Choroid plexus epithelial cell (primary cell): ENCODE measurements at places on chromosomes 2 and 18.

GRCh38 chr2:184339966-184340365, 258.4 kb upstream of the ZNF804A start:
- peak; percentile 34 for DNase-seq

GRCh38 chr2:143950704-143951103, 569.2 kb downstream of the ZEB2 start:
- DNase-seq: no peak

DNA sequence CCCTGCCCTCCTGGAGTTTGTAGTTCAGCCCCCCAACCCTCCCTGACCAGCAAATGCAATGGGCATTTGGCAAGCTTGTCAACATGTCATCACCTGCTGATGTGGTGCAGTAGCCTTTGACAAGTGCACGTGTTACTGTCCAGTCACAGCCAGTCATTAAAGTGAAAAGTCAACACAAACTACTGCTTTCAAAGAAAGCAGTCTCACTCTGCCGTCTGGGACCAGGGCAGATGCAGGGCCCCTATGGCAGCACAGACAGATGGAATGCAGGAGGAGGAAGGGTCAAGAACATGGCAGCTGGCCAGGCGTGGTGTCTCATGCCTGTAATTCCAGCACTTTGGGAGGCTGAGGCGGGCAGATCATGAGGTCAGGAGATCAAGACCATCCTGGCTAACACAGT, 222.4 kb upstream of the OSR1 start:
- DNase-seq: peak; percentile 86

DNA sequence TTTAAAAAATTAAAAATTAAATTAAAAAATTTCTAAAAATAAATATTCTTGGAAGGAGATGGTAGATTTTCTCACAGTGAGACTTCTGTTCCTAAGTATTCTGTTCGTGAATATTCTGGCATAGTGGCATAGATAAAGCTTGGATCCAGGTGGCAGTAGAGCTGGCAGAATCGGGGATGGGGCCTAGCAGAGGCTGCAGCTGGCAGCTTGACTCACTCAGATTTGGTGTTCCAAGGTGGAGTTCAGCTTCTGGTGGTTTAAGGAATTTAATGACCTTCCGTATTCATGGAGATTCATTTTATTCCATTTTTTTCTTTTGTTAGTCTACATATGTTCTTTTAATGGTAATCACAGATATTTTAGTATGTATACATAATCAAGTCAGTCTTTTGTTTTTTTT, 19.9 kb downstream of the ARMC9 start:
- DNase-seq: no peak

DNA sequence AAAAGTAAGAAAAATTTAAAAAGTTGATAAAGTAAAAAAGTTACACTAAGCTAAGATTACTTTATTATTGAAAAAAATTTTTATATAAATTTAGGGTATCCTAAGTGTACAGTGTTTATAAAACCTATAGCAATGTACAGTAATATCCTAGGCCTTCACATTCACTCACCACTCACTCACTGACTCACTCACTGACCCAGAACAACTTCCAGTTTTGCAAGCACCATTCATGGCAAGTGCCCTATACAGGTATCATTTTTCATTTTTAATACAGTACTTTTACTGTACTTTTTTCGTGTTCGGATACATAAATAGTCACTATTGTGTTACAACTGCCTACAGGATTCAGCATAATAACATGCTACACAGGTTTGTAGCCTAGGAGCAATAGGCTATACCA, 8.9 kb upstream of the THUMPD2 start:
- no peak for DNase-seq

- peak; percentile 80 for DNase-seq
Measured at GRCh38 chr2:126655500-126656430, at the start of gene GYPC. GYPC (plus strand) TSS chr2:126656158; CDS start chr2:126656264, 106 bp downstream.

- peak; percentile 57 for DNase-seq
Measured at GRCh38 chr2:162591403-162592083, 247.0 kb downstream of the KCNH7 start.

DNA sequence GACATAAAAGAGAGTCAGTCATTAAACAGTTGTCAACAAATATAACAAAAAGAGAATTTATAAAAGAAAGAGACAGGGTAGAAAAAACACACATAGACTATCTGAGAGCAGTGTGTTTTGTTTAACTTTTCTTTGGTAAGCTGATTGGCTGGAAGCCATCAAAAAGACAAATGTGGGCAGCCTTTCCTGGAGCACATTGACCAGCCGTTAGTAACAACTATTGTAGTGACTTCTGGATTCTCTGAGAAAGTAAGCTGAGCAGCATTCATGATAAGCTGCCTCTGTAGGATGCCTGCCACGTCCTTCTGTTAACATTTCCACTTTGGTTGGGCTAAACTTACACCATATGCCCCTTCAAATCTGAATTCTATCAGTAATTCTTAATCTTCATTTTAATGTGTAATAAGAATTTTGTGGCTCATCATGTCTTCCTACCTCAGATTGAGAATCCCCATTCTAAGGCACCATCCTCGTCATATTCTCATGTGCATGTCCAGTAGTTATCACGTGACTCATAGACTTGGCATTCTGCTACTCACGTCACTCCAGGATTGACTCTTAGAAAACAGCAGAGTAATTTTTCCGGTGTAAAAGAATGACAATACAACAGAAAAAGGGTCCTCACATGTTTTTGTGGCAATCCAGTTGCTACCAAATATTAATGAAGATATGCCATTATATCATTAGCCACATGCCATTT, 43.4 kb upstream of the DNAJC10 start:
- peak; percentile 85 for DNase-seq

DNA sequence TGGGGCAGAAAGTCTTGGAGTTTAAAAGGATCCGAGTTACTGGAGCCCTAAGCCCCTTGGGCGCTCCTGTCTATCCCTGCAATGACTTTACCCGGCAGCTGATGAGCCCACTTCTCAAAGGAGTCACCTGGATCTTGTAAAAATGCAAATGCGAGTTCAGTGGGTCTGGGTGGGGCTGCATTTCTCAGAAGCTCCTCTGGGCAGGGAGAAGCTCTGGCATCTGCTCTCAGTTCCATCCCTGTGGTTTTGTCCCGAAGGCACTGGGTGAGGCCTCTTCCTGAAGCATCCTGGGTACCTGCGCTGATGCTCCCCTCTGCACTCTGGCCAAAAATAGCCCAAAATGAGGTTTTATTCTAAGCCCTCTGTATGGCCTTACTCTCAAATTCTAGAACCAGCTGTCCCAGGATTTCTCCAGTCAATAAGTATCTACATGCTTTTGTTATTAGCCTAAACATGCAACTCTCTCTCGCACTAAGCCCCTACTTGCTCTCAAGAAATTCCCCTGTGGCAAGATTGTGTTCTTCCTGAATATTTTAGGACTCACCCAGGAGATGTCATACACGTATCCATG, 167.8 kb upstream of the APCDD1 start:
- DNase-seq: no peak

DNA sequence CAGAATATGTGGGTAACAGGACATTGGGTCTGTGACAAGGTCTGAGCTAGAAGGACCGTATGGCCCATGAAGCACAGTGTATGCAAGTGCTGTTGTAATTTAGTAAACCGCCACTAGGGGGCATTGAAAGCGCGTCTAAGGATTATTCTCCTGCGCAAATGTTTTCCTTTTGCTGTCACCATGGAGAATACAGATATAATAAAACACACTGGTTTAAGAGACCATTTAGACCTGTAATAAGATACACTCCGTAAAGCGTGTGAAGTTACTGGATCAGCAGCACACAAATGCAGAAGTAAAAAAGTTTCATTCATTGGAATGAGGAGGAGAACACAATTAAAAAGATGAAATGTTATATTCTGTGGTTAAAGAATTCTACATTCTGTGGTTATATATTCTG, 272.4 kb downstream of the AGAP1 start:
- DNase-seq: peak; percentile 86

DNA sequence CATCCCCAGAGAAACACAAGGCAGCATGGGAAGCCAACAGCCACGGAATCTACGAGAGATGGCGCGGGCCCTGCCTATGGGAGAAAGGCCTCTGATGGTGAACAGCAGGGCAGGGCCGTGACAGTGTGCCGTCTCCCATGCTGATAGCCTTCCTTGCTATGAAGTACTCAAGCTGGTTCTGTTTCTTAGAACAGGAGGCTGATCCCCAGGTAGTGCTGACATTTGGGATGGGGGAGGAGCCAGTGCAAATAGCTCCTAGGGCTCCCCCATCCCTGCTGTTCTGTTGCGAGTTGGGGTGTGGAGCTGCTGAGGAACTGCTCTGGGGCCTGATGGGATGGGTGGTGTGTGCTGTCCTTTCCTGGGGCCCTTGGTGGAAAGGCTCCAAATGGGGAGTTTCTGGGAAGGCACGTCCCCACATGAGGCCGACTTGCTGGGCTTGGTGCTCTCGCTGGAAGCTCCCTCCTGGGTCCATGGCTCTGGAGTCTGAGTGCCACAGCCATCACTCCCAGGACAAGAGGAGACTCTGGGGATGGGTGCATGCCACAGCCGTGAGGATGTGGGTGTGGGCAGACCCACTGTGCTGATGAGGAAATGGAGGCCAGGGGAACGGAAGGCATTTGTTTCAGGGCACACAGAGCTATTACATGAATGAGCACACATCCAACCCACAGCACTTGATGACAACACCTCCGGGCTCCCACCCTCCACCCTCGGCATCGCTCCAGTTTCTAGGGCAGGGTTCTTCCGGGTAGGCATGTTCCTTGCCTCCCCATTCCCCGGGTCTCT, 246.8 kb downstream of the HDAC4 start:
- DNase-seq: no peak

DNA sequence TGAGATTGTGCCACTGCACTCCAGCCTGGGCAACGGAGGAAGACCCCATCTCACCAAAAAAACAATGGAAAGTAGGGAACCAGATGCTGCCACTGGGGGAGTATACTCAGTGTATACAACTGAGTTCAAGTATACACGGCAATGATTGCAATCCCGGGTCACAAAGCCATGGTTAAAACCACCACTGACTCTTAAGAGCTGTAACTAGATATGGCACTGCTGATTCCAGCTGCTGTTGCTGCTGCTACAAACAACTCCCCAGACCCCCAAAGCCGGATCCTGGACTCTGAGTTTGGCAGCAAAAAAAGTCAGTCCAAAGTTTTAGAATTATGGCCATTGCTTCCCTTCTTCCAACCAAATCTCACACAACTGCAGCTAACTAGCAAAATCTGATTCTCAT, 43.7 kb upstream of the COX7A2L start:
- DNase-seq: no peak

DNA sequence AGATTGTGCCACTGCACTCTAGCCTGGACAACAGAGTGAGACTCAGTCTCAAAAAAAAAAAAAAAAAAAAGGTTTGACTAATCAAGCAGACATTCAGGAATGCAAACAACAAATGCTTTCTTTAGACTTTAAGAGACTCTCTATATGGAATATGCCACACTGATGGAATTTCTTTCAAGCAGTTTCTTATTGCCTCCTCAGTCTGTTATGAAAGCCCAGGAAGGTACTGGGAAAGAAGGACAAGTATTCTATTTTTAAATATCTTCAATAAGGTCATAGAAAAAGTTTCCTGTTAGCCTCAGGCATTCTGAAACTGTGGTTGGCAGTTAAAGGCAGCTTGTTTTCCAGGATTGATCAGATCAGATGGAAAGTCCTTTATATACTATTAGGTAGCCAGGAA, 241.6 kb downstream of the PIK3C3 start:
- DNase-seq: peak; percentile 7

DNA sequence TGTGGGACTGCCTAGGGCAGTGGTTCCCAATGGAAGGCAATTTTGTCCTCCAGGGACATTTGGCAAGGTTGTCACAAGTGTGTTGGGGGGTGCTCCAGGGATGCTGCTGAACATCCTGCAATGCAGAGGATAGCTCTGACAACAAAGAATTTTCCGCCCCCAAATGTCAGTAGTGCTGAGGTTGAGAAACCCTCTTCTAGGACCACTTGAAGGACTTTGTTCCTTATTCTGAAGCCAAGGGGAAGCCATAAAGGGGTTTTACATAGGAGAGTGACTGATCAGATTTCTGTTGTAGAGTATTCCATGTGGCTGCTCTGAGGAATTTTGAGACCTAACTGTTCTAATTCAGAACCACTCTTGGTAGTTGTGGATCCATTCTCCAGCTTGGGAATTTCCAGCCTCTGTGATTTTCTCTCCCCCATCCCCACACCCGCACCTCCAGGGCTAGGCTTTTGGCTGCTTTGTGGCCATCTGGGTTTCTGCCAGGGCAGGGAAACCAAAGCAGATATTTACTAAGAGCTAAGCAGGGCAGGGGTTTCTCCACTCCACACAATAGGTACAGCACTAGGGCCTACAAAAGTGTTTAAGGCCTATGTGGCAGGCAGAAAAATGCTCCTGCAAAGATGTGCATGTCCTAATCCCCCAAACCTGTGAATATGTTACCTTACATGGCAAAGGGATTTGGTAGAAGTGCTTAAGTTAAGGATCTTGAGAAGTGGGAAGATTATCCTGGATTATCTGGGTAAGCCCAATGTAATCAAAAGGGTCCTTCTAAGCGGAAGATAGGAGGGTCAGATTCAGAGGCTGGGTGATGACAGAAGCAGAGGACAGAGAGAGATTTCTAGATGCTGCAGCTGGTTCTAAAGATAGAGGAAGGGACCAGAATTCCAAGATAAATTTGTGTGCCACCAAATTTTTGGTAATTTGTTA, 135.4 kb downstream of the TMEM17 start:
- no peak for DNase-seq

- DNase-seq: no peak
Measured at GRCh38 chr2:15023221-15023620, 390.7 kb downstream of the LRATD1 start.

DNA sequence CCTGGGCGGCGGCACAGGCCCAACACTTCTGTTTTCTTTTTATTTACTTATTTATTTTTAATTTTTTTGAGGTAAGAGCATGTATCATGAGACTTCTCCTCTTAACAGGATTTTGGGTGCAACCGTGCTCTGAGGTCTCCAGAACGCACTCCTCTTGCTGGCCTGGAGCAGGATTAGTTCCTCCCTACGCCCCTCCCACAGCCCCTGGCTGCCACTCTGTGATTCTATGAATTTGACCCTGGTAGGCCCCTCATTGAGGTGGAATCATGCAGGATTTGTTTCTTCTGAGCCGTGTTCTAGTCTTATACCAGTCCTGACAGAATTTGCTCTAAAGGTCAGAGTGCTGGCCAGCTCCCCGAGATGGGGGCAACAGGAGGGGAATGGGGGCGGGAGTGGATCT, 106.5 kb upstream of the HS6ST1 start:
- no peak for DNase-seq

DNA sequence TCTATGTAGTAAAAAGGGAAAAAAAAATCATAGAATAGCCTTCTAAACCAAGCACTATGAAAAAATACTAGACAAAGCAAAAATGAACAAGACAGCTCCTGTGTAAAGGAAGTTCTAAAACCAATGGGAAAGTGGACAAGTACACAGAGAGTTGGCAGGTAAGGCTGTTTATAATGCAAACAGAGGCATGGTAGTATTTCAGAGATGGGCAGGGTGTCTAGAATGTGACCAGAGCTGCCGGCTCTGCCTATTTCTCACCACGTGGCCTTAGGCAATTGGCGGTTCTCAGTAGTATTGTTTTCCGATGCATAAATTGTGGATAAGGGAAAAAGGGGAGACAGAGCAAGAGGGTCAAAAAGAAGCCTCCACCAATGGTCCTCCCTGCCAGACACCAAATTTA, 173.6 kb downstream of the ANKRD30B start:
- DNase-seq: no peak

GRCh38 chr2:237878321-237879057, 19.1 kb downstream of the RAMP1 start:
- no peak for DNase-seq

- DNase-seq: peak; percentile 1
Measured at GRCh38 chr2:83584672-83585071, 874.4 kb downstream of the SUCLG1 start.

- peak; percentile 43 for DNase-seq
Measured at GRCh38 chr18:48412339-48412929, 3.3 kb upstream of the ZBTB7C start.

GRCh38 chr2:237449193-237449881, 35.4 kb upstream of the COL6A3 start:
- no peak for DNase-seq
